HuH-7 (cell line): ENCODE measurements at places on chromosomes 11 and 22.

GRCh38 chr22:44444341-44445306 is 53.4 kb downstream of the RTL6 start:
- no peak for DNase-seq

DNA sequence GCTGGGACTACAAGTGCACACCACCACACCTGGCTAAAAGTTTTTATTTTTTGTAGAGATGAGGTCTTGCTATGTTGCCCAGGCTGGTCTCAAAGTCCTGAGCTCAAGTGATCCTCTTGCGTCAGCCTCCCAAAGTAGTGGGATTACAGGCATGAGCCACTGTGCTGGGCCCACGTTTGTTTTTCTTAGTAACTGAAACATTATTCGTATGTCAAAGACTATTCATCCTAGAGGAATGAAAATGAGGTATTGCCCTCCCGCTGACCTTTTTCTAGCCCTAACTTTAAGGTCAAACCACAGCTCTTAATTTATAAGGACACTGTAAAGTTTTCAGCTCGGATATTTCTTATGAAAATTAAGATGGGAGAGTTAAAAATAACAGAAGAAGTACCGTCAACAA is 33.2 kb upstream of the PAX6 start:
- no peak for DNase-seq

DNA sequence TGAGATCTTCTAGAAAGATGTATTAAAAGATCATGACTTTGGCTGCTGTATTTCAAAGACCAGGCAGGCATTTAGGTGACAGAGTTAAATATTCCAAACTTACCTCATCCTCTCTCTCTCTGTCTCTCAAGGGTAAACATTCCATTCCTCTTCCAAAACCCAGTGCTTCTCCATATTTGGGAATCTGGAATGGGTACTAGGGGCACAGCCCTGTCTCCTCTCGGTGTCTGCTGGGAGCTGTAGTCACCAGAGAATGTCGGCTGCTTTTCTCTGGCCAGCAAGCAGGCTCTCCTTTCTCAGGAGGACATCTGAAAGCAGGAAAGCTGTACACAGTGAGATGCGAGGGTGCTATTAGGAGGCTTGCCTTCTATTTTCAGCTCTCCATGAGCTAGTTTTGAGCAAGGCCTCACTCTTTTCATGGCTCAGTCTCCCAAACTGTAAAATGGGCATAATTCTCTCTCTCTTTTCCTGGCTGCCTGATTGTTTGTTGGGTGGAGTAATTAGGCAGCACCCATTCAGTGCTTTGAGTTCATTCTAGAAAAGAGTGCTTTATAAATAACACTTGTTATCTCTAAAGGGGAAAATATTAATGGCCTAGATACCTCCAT is 9.3 kb upstream of the PEX26 start:
- DNase-seq, result no peak

DNA sequence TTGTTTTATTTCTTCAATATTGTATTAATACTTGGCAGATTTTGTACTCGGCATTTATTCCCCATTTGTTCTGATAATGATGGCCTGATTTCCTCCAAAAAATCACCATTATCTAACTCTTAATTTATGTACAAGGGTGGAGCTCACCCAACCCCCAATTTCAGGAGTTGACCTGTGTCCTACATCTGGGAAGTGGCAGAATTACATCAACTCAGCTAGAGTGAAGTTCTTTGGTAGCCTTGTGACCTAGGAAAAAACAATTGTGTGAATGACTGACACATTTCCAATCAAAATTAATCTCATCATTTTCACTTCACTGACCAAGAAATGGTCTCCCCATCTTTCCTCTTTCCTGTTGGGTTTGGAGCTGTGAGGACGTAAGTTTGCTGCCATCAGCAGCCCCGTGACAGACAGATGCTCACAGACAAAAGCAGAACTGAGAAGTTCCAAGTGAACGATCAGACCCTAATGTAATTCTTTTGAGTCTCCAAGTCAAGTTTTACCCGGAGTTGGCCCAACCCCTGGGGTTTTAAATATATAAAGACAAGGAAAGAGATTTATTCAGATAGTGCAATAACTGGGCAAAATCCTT is 16.6 kb upstream of the MS4A6E start:
- no peak for DNase-seq

DNA sequence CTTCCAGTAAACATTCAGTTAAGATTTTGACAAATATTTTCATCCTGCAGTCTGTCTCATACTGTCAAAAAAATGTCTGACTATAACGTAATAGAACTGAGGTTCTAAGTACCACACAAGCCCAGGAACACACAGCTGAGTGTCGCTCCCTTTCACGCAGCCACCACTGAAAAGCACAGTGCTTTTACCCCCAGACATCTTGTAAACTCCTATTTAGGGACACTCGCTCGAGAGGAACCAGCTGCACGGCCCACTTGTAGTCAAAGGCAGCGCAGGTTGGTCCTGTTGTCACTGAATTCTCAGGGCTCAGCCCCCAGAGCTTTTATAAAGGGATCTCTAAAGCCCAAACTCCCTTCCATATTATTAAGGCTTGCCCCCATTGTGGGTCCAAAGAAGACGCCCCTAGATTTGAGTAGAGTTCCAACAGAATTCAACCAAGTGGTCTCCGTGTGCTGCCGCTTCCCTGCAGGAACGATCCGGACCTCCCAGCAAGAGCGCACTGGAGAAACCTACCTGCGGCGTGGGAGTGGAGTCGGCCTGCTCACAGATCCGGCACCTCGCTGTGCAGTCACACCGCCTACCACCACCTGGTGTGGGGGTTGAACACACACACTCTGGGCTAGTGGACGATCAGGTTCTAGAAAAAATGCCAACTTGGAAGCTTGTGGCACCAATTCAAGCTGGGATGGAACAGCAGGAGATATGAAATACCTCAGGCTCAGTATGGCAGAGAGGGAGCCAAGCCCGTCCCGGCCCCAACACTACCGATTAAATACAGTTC is 23.4 kb downstream of the ASPHD2 start:
- no peak for DNase-seq
